Fibroblast of skin of back (primary cell): ENCODE measurements at places on chromosomes 1 and 21.

DNA sequence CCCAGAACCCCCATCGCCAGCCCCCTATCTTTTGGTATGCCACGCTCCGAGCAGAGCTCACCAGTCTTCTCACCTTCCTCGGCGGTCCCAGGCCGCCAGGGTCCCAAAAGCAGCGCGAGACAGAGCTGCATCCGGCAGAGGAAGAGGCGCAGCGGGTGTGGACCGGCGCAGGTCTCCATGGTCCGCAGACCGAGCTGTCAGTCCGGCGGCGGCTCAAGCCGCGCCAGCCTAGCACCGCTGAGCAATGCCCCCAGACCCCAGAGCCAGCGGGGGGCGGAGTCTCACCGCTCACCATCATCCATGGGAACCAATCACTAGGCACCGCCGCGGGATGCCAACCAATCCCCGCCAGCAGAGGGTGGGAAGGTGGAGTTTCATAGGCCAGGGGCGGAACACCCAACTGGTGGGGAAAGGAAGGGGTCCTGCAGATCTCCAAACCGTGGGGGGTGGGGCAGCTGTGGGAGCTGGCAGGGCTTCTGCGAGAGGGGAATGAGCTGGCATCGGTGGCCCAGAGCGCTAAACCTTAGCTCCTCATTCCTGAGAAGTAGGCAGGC, at the start of gene EPHA10:
Gene EPHA10, minus strand, starts transcription at position 233 of the 554 bp plus-strand sequence. Its CDS starts 54 bp downstream, at position 179.
- DNase-seq, result no peak

DNA sequence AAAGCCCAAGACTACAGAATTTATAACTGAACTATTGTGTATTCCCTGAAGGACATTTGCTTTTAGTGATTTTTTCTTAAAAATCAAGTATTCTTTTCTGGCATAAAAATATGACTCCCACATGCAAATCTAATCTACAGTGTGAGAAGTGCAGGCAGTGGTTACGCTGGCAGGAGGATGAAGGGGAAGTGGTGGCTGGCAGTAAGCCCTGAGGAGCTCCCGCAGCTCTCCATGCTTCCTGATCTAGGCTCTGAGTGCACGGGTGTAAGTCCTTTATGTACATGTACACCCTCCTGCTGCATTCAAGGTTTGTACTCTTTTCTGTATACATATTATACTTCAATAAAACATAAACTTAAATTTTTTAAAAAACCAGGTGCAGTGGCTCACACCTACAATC, 67.5 kb upstream of the PRDX6 start:
- DNase-seq, result peak; percentile 76

DNA sequence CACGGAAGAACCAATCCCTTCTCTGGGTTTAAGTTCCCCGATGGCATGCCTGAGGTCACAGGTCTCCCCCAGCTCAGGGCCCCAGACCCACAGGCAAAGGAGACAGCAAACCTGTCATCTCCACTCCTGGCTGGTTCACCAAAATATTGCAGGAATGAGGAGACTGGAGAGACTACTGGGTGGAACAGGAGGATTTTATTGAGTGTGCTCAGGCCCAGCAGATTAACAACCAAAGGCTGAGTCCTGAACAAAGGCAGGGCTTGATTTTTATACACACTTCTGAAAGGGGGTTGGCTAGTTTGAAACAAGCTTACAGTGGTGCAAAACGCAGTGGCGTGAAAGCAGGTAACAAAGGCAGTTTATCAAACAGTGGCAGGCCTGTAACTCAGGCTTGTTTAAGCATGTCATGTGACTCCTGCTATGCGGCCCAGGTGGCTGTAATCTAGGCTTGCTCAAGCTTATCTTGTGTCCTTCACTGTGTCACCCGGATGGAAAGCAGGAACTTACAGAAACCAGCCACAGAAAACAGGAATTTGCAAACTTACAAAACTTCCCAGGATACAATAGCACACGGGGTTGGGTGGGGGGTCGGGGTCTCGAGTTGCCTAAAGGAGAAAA, 27.4 kb upstream of the KCNJ15 start:
- DNase-seq, result no peak

- DNase-seq, result no peak
These were observed 43.0 kb downstream of the GALNT2 start for GRCh38 chr1:230109895-230110667.

GRCh38 chr1:248622570-248623001, 12.3 kb downstream of the OR2T11 start:
- DNase-seq, result peak; percentile 11
